ENCODE measurements at places on chromosomes 6 and 20.
A peak's percentile ranks its signal among the peaks of the same experiment; 100 is the strongest.

- DNase-seq = no peak
Observed at GRCh38 chr6:170437719-170438401, 115.2 kb downstream of the PSMB1 start.

DNA sequence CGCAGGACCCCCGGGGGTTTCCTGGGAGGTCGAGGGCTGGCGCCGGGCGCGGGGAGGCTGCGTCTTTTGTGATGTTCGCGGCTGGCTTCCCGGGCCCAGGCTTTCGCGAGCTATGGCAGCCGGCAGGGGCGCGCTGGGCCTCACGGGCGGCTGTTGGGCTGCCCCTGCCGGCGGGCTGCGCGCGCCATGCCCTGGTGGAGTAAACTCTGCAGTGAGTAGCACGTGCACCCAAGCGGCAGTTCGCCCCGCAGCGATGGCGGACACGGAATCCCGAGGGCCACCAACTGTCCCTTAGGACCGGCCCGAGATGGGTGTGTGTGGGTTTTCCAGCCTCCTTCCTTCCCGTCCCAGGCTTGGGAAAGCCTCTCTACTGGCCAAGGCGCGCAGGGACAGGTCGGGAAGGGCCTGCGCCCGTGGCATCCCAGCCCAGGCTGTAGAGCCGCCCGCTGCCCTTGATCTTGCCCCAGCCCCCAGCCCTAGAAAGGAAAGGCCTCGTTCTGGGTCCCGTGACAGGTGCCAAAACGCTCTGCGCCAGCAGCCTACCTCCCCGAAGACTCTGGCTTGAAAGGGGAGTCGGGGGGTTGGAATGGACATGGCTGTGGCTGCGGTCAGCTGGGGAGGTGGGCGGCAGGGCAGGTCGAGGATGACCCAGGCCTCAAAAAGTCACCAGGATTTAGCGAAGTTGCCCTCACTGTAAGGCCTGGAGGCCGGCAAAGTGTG, 49.7 kb downstream of the ZBTB2 start:
- DNase-seq = no peak

- no peak for DNase-seq
Observed at GRCh38 chr20:25549172-25549773, 36.1 kb downstream of the NINL start.

DNA sequence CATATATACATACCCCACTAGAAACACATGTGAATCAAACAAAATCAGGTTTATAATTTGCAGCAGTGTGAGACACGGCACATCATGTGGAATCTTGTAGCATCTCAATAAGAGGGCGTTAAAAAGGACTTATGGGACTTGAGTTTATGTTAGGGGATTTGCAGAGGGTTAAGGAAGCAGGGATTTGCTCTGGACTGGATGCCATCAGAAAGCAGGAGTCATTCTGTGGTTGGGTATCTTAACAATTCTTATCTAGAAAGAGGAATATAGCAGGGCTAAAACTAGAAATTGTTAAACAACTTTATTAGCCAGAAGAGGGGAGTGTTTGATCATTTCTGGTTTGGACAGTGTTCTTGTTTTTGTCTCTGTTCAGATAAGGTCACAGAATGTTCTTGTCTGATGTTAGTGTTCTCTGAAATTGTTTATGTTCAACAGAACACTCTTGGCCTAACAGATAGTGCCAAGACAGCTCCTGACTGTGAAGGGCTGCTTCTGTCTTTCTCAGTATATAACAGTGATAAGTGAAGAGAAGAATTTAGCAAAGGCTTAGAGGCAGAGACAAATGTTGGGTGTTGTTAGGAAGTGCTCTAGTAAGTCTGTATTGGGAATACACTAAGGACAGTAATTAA, 39.2 kb downstream of the LIN28B start:
- no peak for DNase-seq

GRCh38 chr6:48505621-48506020, 394.6 kb upstream of the PTCHD4 start:
- no peak for DNase-seq

- no peak for DNase-seq
Observed at GRCh38 chr6:7058250-7058923, 49.4 kb upstream of the RREB1 start.

- no peak for DNase-seq
Observed at GRCh38 chr6:72260489-72260888, 361.4 kb upstream of the KCNQ5 start.

DNA sequence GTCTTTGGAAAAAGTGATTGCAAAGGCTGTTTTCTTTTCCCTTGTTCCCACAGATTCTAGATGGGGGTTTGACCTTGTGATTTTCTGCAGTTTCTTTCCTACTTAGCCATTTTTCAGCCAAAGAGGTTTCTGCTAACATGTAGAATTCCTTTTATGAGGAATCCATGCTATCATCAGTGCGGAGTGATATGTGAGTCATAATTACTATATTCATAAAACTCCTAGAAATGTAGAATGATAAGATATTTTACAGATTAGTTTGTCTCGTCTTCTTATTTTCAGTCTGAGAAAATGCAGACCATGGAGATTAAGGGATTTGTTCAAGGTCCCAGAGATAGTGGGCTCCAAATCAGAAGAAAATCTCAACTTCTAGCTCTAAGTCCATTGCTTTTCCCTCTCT, 98.6 kb downstream of the KCNQ5 start:
- no peak for DNase-seq

DNA sequence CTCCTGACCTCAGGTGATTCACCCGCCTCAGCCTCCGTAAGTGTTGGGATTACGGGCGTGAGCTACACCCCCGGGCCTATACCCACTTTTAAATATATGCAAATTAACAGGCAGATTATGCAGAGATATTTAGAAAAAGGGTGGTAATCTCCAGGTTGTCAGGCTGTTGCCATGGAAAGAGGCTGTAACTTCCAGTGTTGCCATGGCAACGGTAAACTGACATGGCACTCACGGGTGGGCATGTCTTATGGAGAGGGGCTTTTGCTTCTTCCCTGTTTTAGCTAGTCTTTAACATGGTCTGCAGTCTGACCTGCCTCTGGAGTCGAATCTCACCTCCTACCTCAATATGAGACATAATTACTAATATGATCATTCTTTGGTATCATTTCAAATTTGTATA, 44.9 kb downstream of the ZNF334 start:
- DNase-seq = no peak

DNA sequence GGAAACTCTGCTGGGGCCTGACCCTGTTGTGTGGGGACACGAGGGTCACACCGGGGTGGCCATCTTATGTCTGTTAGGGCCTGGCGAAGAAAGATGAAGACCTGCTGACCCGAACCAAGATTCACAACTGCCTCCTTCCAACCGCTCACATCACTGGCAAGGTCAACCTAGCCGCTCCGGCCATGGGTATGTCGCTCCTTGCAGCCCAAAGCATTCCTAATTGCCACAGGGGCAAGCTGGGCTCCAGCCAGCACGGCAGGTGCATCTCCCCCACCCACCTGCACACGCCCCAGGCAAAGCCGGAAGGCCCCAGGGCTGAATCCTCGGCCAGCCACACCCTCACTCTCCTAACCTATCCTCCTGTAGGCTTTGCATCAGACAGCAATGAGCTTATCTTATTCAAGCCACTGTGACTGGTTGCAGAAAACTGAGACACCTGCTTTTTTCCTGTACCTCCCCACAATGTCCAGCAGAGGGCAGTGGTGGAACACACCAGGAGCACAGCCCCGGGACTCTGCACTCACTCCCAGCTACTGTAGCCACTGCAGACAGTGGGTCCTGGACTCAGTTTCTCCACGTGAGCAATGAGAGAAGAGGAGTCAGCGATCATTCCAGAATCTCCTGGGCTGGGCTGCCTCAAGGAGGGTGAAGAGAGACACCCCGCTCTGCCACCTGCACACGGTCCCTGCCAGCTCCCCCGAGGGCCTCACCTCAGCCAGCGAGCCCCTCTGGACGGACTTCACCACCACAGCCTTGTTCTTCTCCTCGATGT, 170.2 kb downstream of the PREX1 start:
- peak; percentile 29 for DNase-seq

GRCh38 chr6:12331474-12331873, 41.3 kb downstream of the EDN1 start:
- no peak for DNase-seq

DNA sequence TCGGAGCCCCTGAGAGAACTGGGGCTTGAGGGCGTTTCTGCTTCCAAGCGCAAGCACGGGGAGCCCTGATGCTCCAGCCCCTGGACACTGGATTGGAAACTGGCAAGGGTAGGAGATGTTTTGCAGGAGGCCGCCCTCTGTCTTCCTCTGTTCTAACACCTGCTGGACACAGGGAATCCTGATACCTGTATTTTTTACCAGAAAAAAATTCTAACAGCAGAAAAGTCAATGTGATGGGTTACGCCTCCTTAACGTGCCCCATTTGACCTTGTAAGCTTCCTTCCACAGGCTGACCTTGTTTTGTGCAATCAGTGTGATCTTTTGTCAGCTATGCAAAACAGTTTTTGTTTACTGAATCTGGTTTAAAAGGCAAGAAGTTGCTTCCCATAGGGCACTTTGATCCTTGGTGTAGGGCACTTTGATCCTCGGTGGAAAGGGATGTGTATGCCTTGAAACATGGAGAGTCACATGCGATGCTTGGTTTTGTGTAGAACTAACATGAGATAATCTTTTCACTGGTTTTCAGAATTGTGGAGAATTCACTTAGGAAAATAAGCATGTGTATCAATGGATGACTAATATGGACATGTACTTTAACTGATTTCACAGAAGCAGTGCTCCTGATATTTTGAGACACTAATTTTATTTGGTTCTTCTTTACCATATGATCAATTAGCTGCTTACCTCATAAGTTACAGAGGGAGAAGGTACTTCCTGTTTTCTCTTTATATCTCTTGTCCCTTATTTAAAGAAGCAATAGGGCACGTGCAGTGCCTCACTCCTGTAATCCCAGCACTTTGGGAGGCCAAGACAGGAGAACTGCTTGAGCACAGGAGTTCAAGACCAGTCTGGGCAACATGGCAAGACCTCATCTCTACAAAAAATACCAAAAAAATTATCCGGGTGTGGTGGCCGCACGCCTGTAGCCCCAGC, 59.9 kb upstream of the MAP3K4 start:
- DNase-seq = no peak

DNA sequence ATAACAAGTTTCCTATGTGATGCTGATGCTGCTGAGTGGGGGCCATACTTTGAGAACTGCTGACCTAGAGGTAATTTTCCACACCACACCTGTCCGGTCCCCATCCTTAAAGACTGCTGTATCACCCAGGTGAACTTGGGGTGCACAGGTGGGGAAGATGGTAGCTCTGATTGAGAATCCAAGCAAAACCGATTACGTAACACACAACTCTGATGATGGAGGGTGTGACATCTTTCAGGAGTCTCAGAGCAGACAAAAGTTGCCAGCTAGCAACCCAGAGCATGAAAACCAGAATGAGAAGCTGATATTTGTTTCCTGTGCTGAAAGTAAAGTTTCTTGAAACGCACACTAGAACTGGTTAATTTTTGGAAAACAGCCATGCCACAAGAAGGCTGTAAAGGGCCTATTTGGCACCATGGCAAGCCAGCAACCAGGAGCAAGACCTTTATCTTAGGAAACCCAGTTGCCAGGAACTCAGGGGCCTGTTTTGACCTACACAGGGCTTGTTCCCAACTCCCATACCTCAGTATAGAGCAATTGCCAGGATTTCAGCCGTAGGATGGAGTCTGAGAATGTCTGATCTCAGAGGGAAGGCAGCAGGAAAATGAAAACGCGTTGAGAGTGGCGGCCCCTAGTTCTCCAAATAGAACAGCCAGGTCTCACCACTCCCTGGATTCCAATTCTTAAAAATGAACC, 21.6 kb upstream of the TBC1D7 start:
- DNase-seq = no peak

DNA sequence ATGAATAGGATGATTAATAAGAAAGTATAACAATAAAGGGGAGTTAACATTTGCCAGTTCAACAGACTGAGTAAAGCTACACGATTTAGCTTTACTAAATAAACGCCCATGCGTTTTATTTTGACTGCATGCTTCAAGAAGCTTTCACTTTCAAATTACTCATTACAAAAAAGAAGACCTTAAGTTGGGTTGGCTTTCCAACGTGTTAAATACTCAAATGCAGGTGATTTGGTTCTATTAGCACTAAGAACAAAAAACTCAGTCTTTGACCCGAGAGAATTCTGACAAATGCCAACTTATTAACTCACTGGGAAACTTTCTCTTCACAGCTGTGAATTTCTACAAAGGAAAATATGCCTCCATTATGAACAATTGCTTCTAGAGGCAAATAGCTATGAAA, 24.8 kb downstream of the RNF146 start:
- no peak for DNase-seq

DNA sequence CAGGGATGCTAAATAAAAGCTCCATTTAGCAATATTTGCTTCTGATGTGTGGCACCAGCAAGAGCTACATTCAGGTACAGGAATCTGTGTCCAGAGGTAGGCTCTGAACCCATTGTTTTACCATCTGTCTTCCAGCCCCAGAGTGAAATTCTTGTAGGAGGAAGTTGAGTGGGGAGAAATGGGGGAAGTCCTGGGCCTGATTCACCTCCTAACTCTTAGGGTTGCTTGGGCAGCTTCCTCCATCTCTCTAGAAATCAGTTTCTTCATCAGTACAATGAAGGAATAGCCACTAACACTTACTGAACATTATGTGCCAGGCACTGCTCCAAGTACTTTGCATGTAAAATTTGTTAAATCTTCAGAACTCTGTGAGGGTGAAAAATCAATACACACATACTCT, 35.1 kb upstream of the TSPYL1 start:
- no peak for DNase-seq

- no peak for DNase-seq
Observed at GRCh38 chr6:107334026-107334425, 125.3 kb downstream of the PDSS2 start.

DNA sequence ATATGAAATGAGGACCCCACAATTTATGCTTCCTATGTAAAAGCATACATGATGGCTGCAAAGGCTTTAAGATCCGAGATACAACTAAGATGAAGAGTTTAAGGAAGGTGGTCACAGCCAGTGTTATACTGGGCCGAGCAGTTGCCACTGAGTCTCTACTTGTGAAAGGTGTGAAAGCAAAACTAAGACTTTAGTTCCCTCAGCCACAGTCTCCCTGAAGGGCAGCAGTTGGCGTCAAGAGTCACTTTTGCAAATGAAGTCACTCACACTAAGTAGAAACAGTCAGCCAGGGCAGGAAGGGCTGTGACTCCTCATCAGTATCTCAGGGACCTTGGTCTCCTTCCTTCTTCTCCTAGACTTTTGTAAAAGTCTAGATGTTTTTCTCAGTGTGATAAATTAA, 191.6 kb upstream of the MCHR2 start:
- no peak for DNase-seq

GRCh38 chr6:1255636-1256365, 56.1 kb upstream of the FOXQ1 start:
- no peak for DNase-seq

- DNase-seq = no peak
Observed at GRCh38 chr6:41247882-41248705, 19.9 kb downstream of the TREML4 start.

DNA sequence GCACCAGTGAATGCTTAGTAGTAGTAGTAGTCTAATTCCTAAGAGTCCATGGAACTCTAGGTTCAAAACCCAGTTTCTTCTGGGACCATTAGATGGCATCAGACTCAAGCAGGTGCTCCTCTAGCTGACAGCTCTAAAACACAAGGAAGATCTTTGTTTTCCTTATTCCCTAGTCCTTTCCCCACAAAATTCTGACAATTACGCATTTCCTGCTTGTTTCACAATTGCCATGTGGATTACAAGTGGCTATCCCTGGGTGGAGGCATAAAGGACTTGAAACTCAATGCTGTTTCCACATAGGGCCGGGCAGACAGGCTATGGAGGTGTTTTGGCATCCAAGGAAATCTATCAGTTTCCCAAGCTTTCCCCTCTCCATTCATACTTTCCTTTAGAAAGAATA, 9.2 kb upstream of the HLA-DOB start:
- no peak for DNase-seq
